ENCODE measurements at places on chromosomes 13 and 19.

GRCh38 chr13:30113983-30114570 is 193.3 kb downstream of the KATNAL1 start:
- DNase-seq = no peak

DNA sequence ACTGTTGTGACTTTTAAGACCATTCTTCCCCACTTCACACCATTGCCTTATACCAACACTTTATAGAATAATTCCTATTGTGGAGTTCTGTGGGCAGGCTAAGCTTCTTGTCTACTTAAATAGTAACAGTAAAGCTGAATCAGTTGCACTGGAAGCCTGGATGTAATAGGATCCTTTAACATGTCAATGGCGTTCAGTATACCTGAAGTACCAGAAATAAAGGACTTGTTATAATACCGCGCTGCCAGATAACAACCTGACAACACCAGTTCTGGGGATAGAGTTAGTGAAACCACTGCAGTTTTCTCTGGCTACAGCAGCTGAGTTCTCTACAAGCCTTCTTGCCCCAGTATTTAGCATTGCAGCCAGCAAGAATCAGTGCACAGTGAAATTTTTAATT is 52.0 kb upstream of the TNFRSF19 start:
- DNase-seq = no peak

- DNase-seq = no peak
These were observed 12.7 kb upstream of the ZNF431 start for GRCh38 chr19:21128901-21129698.

GRCh38 chr13:74747186-74747955 is 613.2 kb upstream of the KLF12 start:
- no peak for DNase-seq

DNA sequence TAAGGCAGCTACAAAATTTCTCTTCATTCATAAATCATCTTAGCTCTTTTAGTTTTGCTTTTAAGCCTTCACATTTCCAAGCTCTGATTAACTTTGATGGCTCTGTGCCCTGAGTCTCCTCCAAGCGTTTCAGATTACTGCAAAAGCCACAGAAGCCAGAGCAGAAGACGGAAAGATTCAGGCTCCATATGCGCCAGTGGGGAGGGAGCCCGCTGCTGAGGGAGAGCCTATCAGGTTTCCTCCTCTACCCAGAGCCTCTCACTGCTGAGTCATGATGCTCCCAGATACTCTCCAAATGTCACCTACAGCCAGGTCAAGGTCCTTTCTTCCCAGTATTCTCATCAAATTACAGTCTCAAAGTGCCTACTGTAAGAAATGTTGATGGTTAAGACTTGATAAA is 193.6 kb downstream of the RAP2A start:
- DNase-seq = no peak

DNA sequence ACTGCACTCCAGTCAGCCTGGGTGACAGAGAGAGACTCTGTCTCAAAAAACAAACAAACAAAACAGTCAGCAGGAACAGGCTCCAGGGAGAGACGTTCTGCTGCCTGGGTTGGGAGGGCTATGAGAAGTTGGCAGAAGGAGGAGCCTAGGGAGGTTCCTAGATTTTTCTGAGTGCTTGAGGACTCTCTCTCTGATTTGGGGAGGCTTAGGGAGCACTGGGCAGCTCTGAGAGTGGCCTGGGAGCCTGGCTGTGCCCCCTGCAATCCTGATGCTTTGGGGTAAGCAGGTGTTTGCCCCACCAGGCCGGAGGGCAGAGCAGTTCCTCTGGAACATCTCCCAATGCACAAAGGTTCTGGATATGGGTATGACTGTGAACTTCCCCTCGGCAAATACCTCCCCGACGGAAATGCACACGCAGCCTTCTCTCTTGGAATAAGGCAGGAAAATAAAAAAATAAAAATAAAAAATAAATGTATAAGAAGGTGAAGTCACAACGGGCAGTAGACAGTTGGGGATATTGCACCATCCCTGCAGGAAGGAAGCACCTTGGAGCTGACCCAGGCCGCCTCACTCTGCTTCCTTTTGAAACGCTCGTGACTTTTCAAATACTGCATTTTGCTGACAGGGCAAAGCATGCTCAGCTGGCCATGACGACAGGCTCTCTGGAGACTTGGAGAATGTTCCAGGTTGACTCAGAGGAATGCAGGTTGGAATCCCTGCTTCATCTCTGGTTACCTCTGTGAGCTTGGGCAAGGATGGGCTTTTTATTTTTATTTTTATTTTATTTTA is 26.5 kb upstream of the HOMER3 start:
- DNase-seq = peak; percentile 28

DNA sequence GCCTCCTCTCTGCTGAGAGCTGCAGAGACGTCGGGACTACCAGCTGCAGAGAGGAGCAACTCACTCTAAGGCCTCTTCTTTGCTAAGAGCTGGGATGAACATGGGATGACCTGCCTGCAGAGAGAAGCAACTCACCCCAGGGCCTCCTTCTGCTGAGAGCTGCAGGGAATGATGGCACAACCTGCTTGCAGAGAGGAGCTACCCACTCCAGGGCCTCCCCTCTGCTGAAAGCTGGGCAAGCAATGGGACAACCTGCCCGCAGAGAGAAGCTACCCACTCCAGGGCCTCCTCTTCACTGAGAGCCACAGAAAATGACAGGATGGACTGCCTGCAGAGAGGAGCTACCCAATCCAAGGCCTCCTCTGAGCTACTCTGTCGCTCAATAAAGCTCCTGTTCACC is 6.9 kb upstream of the MLLT1 start:
- DNase-seq = no peak

- DNase-seq = no peak
These were observed 6.9 kb upstream of the ATF5 start for GRCh38 chr19:49921871-49922795.

DNA sequence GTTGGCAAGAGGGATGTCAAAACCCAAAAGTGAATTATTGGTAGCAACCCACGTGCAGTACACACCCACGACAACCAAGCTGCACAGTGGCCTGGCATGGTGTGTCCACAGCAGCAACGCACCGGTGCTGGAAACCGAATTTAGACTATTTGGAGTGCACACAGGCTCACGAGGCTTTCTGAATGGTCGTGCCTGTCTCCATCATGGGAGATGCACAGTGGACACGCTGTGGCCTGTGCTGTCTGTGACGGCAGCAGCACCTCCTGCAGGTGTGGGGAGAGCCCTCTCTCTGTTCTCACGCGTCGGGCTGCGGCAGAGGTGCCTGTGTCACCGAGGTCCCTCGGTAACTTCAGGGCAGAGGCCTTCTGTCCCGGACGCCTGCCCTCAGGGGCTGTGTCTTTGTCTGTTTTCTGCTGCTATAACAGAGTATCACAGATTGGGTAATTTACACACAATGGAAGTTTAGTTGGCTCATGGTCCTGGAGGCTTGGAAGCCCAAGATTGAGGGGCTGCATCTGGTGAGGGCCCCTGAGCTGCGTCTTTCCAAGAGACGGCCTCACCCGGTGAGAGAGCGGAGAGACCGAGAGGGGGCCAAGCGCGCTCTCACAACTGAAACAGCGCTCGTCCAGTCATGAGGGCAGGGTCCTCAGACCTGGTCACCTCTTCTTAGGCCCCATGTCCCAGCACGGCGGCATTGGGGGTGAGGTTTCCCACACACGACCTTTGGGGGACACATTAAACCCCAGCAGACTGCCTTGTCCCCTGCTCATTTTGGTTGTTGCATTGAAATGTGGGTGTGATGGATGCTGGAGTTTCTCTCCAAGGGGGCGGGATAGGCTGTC is 9.1 kb upstream of the MCF2L start:
- no peak for DNase-seq

- no peak for DNase-seq
These were observed 1.1 kb upstream of the FAM187B start for GRCh38 chr19:35229601-35230000.

Measured in head of caudate nucleus (tissue), 42 donors.